ENCODE measurements at places on chromosomes 1 and 21.

DNA sequence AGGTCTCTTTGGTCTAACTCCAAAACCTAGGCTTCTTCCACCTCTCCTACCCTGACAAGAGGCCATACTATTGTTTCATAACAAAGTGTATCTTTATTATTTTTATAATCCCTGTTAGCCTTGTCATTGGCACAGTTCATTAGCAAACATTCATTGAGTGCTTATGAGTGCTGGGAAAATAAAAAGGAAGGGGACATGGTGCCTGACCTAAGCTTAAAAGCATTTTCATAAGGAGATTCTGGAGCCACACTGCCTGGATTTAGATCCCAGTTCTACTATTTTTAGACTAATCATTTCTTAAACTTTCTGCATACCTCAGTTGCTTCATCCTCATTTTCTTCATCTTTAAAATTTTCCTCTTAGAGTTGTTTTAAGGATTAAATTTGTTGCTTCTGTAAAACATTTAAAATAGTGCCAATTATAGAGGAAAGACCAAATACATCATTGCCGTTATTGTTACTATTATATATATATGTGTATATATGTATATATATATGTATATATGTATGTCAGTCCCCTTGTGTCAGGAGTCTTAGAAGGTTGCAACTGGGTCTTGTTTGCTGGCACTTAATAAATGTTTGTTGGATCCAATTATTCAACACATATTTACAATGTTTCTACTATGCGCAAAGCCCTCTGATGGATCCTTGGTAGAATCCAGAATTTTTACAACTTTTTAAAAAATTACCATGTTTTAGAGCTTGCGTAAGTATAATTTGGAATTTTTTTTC, 250.9 kb upstream of the SGIP1 start:
- no peak for DNase-seq

DNA sequence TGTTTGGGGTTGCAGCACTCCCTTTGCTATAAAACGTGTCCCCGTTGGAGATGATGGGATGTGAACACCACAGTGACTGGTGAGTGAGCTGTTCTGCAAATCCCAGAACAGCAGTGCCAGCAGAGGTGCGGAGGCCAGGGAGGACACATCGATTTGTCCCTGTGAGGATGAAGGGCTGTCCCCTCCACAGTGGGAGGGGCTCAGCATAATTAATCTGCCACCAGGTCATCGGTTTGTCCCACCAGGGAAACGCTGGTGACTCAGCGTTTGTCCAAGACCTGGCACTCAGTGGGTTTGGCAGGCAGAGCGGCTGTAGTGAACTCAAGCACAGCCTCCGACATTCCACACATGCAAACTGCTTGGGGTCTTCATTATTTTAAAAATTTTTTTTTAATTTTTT, 22.8 kb upstream of the PDE9A start:
- no peak for DNase-seq

GRCh38 chr1:10325521-10325920, 73.3 kb upstream of the PGD start:
- DNase-seq = no peak

DNA sequence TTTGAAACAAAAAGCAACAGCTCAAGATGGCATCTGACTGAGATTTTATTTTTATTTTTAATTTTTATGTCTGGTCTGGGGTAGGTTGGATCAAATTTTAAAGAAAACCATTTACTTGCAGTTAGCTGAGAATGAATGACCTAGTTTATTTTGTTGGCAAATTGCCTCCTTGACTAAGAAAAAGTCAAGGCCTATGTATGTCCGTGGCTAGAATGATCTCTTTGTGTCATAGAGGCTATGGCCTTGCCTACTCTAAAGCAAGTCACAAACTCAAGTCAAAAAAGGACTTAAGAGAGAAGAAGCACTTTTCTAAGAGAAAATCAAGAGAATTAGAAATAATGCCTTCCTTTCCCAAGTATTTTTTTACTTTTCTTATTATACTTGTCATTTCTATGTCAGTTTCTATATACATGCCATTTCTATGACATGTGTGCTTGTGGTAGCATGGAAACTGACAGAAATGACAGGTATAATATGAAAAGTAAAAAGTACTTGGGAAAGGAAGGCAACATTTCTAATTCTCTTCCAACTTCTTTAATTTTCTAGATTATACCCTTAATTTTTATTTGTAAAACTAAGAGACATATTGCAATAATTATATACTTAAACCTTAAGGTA, 136.7 kb downstream of the CENPF start:
- no peak for DNase-seq

GRCh38 chr1:9289090-9289534, 3.6 kb upstream of the SPSB1 start:
- no peak for DNase-seq

DNA sequence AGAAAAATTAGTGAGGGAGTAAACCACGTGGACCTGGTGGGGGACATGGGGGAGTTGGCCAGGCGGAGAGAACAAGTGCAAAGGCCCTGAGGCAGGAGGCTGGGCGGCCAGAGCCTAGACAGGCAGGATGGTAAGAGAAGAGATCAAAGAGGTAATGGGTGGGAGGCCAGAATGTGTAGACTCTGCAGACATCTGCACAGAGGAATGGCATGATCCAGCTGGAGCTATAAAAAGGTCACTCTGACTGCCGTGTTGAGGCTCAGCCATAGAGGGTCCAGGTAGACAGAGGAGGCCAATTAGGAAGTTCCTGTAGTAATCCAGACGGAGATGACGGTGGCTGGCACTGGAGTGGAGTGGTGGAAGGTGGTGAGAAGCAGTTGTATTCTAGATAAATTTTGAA, 3.6 kb downstream of the H6PD start:
- no peak for DNase-seq

DNA sequence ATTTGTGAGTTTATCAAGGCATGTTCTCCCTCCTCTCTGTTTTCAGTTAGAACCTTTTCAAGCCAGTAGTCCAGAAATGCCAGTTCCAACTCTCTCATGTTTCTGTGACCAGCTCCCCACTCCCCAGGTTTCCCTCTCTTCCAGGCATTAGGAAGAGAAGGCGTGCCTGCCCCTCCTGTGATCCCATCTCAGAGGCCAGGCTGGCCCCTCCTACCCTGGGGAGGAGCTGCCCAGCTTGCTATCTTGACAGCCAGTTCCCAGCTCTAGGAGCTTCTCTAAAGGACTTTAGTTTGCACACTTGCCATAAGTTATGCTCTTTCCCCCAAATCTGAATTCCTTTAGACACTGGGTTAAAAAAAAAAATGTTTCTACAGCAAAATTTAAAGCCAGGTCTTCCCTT, 8.9 kb downstream of the HYI start:
- DNase-seq = no peak

- no peak for DNase-seq
Measured at GRCh38 chr1:232554409-232554808, 75.5 kb downstream of the SIPA1L2 start.

GRCh38 chr1:206489980-206490770, 17.2 kb upstream of the RASSF5 start:
- no peak for DNase-seq

- DNase-seq = no peak
Measured at GRCh38 chr1:82706741-82707140, 906.0 kb downstream of the ADGRL2 start.

DNA sequence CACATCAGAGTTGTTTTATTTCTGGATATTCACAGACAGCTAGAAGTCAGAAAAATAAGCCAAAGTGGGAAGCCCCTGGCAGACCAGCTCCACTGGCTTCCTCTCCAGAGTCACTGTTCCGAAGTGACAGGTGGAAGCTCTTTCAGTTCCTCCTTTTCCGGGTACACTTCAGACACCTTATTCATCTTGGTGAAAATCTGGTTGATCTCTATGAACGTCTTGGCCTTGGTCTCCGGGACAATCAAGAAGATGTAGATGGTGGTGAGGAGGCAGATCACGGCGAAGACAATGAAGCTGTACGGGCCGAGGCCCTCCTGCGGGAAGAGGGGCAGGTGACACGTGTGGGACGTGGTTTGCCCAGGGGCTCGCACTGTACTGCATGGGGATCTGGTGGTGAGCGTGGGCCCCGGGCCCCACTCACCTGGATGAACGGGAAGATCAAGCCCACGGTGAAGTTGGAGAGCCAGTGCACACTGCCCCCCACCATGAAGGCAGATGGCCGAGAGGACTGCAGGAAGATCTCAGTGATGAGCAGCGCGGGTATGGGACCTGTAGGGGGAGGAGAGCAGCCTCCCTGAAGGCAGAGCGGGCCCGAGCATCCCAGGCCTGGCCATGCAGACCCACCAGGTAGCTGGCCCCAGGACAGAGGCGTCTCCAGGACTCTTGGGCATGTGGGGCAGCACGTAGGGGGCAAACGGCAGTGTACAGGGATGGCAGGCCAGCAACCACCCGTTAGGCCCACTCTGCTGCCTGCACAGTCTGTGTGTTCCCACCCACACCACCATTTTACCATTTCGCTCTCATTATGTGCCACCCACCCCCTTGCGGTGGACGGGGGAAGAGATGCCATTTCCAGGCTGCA, 11.5 kb upstream of the SLC2A7 start:
- no peak for DNase-seq

GRCh38 chr1:234934611-234935033, 194.0 kb downstream of the TOMM20 start:
- no peak for DNase-seq

- no peak for DNase-seq
Measured at GRCh38 chr1:51058858-51059257, 43.2 kb upstream of the C1orf185 start.

DNA sequence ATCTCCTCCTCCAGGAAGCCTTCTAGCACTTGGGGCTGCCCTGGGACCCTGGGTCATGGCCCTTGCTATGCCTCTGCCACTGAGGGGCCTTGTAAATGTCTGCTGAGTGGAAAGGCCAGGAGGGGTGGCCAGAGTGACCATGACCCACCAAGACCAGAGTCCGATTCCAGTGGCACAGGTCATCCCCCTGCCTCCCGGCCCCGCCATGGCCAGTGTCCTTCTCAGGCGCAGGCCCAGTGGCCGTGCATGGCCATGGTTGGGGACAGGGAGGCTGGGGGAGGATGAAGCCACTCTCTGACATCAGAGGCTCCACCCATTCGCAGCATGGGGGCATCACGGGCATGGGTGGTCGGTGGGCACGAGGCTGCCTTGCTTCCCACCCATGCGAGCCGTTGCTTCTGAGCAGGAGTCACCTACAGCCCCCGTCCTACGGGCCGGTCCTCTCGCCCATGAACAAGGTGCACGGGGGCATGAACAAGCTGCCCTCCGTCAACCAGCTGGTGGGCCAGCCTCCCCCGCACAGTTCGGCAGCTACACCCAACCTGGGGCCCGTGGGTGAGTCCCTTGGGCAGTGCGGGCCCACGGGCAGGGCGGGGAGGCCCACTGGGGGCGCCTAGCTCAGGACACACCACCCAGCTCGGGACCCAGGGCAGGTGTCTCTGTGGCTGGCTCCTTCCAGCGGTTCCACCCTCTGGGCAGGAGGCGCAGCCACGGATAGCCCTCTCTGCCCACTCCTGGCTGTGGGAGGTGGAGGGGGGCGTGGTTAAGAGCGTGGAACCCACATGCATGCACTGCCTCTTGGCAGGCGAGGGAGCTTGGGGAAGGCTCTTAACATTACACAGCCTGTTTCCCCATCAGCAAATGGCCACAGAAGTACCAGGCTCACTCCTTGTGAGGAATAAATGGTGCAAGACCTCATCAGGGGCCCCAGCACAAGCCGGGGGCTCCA, 22.4 kb upstream of the CCDC27 start:
- no peak for DNase-seq

- DNase-seq = no peak
Measured at GRCh38 chr1:72845381-72845780, 563.0 kb upstream of the NEGR1 start.

- DNase-seq = no peak
Measured at GRCh38 chr1:156012051-156012817, 8.5 kb downstream of the SSR2 start.

GRCh38 chr1:211183747-211184313, 49.9 kb upstream of the KCNH1 start:
- no peak for DNase-seq

GRCh38 chr1:25209516-25209915, 22.8 kb downstream of the SYF2 start:
- DNase-seq = no peak

GRCh38 chr1:41013796-41014195, 7.7 kb downstream of the SLFNL1 start:
- no peak for DNase-seq

- DNase-seq = no peak
Measured at GRCh38 chr1:173267453-173267945, 60.4 kb upstream of the TNFSF4 start.

DNA sequence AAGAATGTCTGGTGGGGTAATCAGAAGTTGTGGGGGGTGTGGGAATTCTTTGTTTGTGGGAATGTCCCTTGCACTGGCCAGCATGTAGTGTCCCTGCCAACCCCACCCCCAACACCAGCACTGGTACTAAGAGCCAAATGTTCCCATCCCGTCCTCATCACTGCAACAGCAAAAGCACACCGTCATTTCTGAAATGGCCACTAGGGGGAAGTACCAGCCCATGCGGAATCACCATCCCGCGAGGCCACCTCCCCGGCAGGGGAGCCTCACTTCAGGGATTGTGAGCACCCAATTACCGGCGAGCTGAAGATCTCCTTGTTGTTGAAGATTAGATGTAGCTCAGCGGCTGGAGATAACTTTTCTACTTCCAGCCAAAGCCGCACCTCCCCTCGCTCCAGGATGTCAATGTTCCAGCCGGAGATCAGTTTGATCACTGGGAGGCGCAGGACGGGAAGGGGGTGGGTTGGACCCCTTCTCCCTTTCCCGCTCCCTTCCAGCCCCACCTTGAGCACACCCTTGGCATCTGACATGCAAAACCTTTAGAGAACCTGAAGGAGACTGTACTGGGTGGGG, 41.0 kb downstream of the MYOM3 start:
- DNase-seq = no peak

- DNase-seq = no peak
Measured at GRCh38 chr1:206467915-206468314, 2.4 kb upstream of the IKBKE start.

DNA sequence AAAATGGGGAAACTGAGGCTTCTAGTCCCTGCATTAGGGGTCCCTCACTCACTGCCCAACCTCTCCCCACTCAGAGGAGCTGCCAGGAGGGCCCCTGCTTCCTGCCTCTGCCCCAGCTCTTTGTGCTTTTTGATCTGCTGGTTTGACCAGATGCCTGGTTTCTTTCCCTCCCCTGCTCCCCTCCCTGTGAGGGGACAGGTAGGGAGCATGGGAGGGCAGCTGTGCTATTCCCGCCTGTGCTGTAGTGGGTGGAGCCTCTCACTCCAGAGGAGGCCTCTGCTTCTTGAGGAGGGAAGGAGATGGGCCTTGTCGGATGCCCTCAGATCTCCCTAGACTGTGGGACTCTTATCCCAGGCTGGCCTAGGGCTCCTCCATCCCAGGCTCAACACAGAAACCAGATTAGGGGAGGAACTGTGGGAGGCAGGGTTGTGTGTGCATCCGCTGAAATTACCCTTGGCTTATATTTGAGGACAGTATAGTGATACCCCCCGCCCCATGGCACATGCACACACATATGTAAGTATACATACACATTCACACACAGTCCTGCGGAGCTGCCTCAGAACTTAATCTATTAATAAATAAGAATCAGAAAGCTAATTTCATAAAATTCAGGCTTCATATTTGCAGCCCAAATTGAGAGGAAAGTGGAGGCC, 4.6 kb downstream of the BOLA1 start:
- DNase-seq = no peak

- no peak for DNase-seq
Measured at GRCh38 chr1:34746785-34747637, 7.8 kb upstream of the GJB5 start.

GRCh38 chr1:108590957-108591356, 31.1 kb downstream of the EEIG2 start:
- DNase-seq = no peak

Measured in brain pericyte (primary cell).